ENCODE measurements at places on chromosomes 13 and 19.
A peak's percentile ranks its signal among the peaks of the same experiment; 100 is the strongest.

DNA sequence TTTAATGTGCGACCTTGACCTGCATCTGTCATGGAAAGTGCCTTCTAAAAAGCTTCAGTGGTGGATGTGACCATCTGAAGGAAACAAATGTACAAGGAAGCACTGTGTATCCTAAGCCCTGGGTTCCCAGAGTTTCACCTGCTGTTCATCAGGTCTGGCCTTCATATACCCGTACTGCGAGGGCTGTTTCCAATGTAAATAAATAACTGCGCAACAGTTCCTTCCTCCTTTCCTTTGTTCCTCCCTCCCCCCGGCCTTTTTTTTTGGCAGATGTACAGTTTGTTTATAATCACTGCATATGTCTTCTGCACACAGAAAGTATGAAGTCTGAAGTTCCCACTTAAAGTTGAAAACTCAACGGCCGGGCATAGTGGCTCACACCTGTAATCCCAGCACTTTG lies 5.2 kb downstream of the FAAP24 start:
- no peak for DNase-seq

DNA sequence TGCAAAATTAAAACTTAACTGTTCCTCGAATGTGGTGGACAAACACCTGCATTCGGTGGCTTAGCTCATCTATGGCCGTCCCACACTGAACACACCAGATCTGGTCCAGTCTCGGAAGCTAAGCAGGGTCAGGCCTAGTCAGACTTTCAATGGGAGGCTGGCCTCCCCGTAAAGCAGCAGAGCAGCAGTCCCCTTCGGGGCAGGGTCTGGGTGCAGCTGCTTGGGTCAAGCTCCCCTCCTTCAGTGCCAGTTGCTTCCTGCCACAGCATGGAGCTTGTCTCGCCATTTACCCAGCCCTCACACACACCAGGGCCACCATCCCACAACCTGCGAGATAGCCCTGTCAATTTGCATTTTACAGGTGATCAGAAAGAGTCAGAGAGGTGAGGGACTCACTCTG lies 93.2 kb downstream of the TUBA3C start:
- no peak for DNase-seq

GRCh38 chr19:42191855-42192254 lies 25.6 kb downstream of the DEDD2 start:
- DNase-seq, result no peak

DNA sequence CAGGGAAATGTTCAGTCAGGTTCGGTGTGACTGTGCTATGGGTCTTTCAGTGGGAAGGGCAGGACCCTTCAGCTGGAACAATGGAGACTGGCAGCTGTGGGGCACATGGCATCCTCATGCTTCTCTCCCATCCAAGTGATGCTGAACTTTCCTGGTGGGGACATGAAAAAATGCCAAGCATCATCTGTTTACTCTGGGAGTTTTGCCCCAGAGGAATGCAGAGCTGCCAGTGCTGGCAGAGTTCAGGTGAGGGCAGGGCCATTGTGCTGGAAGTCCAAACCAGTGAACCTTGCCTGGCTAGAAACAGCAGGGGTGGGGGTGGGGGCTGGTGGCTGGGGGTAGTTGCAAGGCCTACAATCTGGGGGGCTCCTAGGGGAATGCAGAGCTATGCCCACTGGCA lies 1320.6 kb downstream of the PCDH9 start:
- no peak for DNase-seq

- DNase-seq, result peak; percentile 85
Observed at GRCh38 chr19:50050406-50051227, 24.8 kb downstream of the ZNF473 start.

- DNase-seq, result no peak
Observed at GRCh38 chr13:45238945-45239795, 38.3 kb upstream of the KCTD4 start.

DNA sequence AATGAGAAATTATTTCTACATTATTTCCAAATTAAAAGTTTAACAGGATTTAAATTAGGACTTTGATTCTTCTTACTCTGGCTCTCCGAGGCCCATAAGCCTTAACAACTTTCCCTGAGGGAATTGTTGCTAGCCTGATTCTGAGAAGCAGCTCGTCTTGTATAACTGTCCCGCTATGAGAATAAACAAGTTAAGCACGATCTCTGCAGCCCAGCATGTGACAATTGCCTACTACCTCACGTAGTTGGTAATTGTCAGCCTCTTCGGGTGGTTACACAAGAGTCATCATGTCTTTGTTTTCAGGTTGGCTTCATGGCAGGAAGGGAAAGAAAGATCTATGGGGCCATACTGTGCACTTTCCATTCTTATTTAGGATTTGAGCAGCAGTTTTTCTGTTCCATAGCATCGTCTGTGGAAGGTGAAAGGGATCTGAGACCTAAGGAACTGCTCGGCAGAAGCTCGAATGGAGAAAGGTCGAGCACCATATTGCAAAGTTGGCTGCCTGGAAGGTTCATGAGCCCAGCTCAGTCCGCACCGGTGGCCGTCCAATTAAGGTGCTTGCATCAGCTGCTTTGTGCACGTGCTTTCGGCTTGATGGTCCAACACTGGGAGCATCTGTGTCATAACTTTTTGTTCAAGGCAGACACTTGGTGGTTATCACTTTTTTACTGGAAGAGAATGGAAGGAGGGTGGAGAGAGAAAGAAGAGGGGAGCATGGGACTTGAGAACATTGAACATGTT lies 1.8 kb upstream of the STARD13 start:
- DNase-seq, result no peak

DNA sequence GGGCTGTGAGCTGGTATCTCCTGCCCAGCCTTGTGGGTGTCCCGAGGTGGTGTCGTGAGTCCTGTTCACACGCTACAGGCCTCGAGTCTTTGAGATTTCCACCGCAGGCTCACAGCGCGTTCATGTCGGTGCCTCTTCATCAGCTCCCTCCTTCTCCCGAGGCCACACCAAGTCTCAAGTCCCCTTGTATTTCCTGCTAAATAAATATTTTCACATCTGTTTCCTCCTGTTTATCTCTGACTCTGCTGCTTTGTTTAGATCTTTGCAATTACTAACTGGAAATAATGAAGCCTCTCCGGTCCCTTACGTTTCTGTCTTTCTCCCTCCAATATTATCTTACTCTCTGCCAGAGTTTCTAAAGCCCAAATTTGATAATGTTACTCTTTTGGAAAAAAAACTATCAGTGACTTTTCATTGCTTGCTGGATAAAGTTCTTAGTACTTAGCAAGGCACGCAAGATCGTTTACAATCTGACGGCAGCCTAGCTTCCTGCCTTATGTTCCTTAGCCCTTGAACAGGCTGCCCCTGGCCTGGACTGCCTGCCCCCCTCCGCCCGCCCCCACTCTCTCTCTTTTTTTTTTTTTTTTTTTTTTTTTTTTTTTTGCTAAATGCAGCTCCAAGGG lies 130.5 kb upstream of the RNF113B start:
- DNase-seq, result no peak

DNA sequence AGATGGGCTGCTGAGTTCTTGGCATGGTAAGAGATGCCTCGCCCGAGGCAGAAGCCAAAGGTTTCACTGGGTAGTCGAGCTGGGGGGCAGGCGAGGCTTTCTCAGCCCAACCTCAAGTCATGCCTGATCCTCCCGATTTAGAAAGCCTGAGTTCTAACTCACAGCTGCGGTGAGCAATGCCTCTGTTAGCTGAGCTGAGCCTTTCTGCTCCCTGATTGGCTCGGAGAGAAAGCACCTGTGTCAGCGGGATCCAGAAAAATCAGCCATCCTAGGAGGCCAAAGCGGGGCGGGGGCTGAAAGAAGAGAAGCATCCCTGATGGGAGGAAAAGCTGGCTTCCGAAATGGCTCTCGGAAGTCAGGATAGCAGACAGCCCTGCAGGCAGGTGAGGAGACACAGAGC lies 44.7 kb downstream of the CACNA1A start:
- no peak for DNase-seq

- no peak for DNase-seq
Observed at GRCh38 chr19:658916-659839, 3.8 kb downstream of the RNF126 start.

- DNase-seq, result no peak
Observed at GRCh38 chr13:48976576-48977285, 1.0 kb downstream of the FNDC3A start.

- DNase-seq, result peak; percentile 1
Observed at GRCh38 chr13:95607366-95607765, 37.1 kb downstream of the DZIP1 start.

DNA sequence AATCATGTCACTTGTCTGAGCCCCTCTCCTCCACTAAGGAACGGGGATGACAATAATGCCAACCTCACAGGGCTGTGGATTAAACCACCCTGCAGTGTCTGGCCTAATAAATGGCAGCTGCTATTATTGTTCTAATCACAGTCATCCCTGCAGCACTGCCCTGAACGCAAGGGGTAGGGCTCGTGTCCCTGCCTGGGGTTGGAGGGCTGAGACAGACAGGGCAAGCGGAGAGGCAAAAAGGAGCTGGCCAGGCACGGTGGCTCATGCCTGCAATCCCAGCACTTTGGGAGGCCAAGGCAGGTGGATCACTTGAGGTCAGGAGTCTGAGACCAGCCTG lies 10.2 kb upstream of the KPTN start:
- no peak for DNase-seq

GRCh38 chr13:98482476-98483444 lies 94.1 kb downstream of the STK24 start:
- DNase-seq, result no peak

GRCh38 chr13:83905641-83906040 lies 23.4 kb upstream of the SLITRK1 start:
- DNase-seq, result no peak

DNA sequence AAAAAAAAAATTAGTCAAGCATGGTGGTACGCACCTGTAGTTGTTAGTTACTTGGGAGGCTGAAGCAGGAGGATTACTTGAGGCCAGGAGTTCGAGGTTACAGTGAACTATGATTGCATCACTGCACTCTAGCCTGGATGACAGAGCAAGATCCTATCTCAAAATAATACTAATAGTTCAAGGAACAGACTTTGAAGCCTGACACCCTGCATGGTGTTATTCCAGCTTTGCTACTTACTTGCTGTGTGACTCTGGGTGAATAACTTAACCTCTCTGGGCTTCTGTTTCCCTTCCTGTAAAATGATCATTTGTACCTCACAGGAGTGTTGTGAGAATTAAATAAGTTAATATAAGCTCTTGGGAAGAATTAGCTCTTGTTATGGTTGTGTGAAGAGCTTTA lies 3.5 kb upstream of the FOSB start:
- DNase-seq, result no peak

- DNase-seq, result no peak
Observed at GRCh38 chr13:40163066-40164000, 503.1 kb downstream of the FOXO1 start.

- no peak for DNase-seq
Observed at GRCh38 chr19:28039677-28040381, 1173.1 kb downstream of the UQCRFS1 start.

- DNase-seq, result no peak
Observed at GRCh38 chr13:76890021-76890420, 3.8 kb upstream of the KCTD12 start.

DNA sequence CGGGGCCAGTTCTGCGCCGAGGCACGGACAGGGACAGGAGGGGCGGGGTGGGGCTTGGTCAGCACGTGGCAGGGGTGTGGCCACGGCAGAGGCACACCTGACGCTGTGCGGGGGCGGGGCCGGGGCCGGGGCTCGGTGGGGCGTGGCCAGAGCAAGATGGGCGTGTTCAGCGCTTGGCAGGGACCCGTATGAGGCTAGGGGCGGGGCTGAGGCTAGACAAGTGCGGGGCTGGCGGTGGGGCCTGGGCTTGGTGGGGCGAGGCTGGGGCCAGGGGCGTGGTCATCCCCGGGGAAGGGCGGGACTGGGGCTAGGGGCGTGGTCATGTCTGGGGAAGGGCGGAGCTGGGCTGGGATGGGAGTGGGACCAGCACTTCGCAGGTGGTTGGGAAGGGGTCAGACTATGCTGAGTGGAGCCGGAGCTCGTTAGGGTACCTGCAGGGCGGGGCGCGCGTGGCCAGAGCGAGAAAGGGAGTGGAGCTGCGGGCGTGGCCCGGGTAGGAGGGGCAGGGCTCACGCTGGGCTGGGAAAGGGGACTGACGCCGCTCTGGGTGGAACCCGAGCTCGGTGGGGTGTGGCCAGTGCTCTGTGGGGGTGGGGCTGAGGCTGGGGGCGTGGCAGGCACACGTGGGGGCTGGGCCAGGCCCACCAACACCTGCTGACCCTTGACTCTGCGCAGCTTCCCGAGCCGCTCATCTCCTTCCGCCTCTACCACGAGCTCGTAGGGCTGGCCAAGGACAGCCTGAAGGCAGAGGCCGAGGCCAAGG lies 12.8 kb downstream of the POLR2E start:
- no peak for DNase-seq

DNA sequence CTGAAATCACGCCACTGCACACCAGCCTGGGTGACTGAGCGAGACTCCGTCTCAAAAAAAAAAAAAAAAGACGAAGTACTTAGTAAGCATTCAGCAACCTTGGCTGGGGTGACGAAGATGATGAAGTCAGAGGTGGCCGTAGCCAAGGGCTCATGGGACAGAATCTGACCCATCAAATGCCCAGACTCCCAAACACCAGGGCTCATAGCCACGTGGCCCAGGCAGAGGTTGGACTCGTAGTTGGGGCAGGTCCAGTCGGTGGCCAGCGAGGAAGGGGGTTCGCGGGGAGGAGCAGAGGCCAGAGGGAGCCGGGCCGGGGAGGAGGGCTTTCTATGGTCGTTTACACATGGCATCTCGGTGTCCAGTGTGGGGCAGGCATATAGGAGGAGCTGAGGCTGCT lies 52.1 kb upstream of the EHD2 start:
- no peak for DNase-seq

- no peak for DNase-seq
Observed at GRCh38 chr13:46624353-46624752, 71.4 kb downstream of the LRCH1 start.

DNA sequence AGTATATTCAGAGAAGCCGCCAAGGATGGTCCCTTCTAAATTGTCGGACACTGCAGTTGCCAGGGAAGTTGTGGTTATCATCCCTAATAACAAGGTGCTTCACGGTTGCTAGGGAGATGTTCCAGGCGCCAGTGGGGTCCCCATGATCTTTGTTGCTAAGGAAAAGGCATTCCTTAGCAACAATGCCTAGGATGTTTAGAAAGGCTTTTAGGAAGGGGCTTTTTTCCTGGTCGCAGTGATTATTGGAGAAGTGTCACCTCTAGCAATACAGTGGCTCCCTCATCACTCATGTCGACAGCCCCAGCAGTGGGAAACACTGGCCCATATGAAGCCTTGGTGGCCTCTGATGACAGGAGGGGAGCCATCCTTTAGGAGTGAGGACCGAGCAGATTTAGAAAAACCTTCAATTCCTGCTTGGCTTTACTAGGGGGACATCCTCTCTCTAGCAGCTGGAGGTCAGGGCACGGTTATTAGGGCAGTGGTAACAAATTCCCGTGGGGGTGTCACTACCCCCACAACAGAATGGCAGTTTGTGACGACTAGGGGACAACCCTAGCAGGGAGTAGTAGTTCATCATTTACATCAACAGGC lies 6.4 kb upstream of the TMC4 start:
- DNase-seq, result no peak

- no peak for DNase-seq
Observed at GRCh38 chr13:73107970-73108369, 49.2 kb downstream of the KLF5 start.

DNA sequence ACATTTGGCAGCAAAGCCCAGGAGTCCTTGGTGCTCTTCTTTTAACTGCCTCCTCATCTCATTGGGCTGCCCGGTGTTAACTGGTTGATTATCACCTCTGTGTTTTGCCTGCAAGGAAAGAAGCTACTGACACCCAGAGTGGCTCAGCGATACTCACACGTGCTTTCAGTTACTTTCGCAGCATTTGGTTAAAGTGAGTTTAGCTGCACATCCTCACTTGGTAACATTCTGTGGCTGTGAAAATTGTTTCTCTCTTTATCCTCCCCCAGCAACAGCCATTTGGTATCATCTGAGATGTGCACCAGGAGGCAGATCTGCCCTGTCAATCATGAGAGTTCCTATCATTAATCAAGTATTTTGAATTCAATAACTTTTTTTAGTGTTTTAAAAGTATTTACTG lies 44.6 kb upstream of the GPR183 start:
- no peak for DNase-seq

Measured in amniotic stem cell (primary cell).